Stimulated activated CD8-positive, alpha-beta memory T cell treated with anti-CD3 and anti-CD28 coated beads, Interleukin-2, amount 100 ng/mL, for 48 hours (primary cell): ENCODE measurements at places on chromosomes 6 and 20.

- no peak for DNase-seq
Observed at GRCh38 chr6:129500958-129501739, 208.8 kb downstream of the ARHGAP18 start.

- DNase-seq: no peak
Observed at GRCh38 chr6:84652356-84653026, 111.9 kb downstream of the TBX18 start.

GRCh38 chr6:4178737-4179333 lies 43.5 kb upstream of the ECI2 start:
- DNase-seq: no peak

DNA sequence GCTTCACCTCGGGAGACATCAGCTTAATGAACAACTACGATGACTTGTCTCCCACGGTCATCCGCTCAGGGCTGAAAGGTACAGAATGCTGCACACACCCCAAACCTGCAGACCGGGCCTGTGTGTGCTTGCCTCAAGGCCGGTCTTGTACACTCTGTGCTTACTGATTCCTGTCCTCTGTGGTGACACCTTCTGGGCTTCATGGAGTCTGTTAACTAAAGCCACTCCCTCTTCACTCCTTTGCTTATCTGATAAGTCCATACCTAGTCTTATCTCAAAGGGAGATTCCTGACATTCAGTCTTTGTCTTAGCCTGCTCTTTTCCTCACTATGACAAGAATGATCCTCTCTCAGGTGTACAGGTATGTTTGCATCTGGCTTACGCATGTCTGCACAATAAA lies 107.7 kb upstream of the TMEM181 start:
- DNase-seq: no peak
